ENCODE measurements at places on chromosomes 11 and 22. TPM values are rescaled to one million over a fixed set of nuclear protein-coding genes. Genes with fewer than 3 reads are reported as not detected.

DNA sequence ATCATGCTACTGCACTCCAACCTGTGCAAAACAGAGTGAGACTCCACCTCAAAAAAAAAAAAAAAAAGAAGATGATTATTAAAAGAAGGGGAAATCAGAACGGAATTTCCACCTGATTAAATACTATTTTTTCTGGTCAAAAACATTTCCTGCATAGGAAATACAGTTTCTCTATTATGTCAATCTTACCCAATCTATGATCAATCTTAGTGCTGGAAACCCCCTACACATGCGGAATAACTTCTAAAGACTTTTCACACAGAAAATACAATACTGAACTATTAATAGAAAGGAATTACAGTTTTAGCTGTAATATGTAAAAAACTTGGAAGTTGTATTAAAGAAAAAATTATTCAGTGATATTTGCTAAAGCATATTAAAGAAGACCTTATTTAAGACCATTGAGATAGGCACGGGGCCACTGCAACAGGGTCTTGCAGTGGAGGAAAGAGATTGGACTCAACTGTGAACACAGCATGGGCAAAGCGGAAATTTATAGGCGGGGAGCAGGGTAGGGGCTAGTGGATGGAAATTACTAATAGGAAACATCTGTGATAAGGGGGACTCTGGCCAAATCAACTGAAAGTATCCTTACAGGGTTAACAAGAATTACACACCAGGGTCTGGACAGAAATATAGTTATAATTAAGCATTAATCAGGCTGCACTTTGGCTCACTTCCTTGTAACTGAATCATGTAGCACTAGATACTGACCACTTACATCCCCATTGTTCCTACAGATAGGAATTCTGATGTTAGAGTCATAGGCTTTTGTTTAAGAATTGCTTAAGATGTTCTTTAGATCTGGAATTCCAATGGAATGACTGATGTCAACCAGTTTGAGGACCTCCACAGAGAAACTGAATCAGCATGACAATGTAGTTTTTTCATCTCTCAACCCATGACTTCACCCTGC lies 411.5 kb upstream of the DDI1 start:
- DNase-seq = peak; percentile 78

- DNase-seq = no peak
These were observed 17.1 kb upstream of the NXPE4 start for GRCh38 chr11:114612686-114613085.

- no peak for DNase-seq
These were observed 69.3 kb upstream of the WNT7B start for GRCh38 chr22:46046299-46046685.

GRCh38 chr11:3157381-3158130 lies 7.6 kb downstream of the OSBPL5 start:
- no peak for DNase-seq

- no peak for DNase-seq
These were observed 65.9 kb upstream of the HMGXB4 start for GRCh38 chr22:35191412-35191811.

The KREMEN1 gene
- 19.3 TPM for total RNA-seq

The SLC22A9 gene
- not detected for total RNA-seq
